Glomerular endothelial cell (primary cell): ENCODE measurements at places on chromosomes 6 and 20. TPM values are rescaled to one million over a fixed set of nuclear protein-coding genes. Genes with fewer than 3 reads are reported as not detected.

DNA sequence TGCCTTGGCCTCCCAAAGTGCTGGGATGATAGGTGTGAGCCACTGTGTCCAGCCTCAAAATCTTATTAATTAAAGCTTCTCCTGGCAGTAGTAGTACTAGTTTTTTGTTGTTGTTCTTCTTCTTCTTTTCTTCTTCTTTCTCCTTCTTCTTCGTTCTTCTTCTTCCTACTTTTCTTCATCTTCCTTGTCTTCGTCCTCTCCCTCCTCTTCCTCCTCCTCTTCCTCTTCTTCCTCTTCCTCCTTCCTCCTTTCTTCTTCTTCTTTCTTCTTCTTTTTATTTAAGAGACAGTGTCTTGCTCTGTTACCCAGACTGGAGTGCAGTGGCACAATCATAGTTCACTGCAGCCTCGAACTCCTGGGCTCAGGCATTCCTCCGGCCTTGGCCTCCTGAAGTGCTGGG is 17.2 kb upstream of the DEK start:
- DNase-seq: no peak

DNA sequence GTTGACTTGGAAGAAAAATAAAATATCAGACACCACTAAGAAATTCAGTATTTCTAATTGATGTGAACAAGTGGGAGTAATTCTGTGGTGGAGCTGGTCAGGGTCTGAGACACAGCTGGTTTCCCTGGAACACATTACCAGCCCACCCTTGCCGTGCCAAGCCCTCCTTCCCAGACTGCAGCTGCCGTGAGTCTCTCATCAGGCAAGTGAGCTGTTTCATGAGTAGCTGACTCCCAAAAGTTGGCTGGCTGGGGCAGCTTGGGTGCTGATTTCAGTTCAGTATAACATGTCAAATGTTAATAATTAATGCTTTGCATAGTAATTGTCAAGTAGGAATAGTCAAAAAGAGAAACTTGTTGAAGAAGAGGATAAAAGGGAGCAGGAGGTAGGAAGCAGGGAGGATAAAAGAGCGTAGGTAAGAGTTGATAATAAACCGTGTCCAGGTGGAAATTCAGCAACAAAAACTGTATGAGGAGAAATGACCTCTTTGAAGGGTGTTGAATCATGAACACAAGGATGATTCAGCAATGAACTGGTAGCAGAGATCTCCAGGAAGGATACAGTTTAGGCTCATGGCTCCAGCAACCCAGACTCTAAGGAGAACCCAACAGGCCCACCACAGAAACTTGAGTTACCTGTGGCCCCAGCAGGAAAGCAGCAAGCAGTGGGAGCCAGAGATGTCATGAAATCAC is 110.9 kb upstream of the SSTR4 start:
- no peak for DNase-seq

The B3GAT2 gene
- not detected in 2 replicates for total RNA-seq

DNA sequence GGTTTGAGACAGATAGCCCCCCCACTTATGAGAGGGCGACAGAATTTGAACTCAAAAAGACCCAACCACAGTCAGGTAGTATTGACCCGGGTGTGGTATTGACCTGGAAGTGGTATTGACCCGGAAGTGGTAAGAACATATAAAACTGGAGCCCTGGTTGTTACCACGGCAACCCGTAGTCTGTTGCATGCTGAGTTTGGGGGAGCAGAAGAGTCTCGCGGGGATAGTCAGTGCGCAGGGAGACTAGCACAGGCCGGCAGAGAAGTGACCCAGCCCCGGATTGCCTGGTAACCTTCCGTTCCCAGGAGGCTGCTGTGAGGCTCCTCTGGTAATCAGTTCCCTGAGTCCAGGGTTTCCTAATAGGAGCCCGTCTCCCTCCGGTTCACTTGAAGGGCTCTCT is 96.2 kb downstream of the SNX5 start:
- DNase-seq: no peak

The LATS1 gene
- 18.6 and 32.1 TPM in 2 replicates for total RNA-seq

- DNase-seq: no peak
Measured at GRCh38 chr20:49496553-49497397, 14.3 kb upstream of the KCNB1 start.

- DNase-seq: no peak
Measured at GRCh38 chr6:38136547-38136946, 317.0 kb downstream of the ZFAND3 start.

GRCh38 chr20:61951695-61952533 is 113.8 kb downstream of the TAF4 start:
- DNase-seq: no peak

- DNase-seq: no peak
Measured at GRCh38 chr6:96659084-96659845, 96.3 kb downstream of the FHL5 start.

DNA sequence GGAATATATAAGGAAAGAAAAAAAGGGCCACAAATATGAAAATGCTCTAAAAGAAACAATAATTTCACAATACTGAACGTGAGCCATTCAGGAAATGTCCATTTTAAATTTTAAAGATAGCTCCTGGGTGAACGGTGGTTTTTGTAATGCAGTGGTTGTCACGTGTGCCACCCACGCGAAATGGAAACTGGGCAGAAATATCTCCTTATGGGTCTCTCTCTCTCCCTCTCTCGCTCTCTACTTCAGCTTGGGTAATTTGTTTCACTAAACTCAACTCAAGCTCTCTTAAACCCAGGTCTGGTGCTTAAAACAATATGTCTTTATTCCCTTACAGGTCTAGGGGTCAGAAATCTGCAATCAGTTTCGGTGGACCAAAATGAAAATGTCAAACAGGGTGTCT is 150.8 kb downstream of the OR2B2 start:
- DNase-seq: no peak

- no peak for DNase-seq
Measured at GRCh38 chr20:39049148-39049547, 87.0 kb downstream of the DHX35 start.

- DNase-seq: no peak
Measured at GRCh38 chr6:33211136-33211535, 2.8 kb downstream of the RING1 start.

- no peak for DNase-seq
Measured at GRCh38 chr6:24408719-24409410, 6.1 kb downstream of the MRS2 start.

GRCh38 chr20:17838921-17839320 is 129.7 kb downstream of the SNX5 start:
- DNase-seq: no peak

DNA sequence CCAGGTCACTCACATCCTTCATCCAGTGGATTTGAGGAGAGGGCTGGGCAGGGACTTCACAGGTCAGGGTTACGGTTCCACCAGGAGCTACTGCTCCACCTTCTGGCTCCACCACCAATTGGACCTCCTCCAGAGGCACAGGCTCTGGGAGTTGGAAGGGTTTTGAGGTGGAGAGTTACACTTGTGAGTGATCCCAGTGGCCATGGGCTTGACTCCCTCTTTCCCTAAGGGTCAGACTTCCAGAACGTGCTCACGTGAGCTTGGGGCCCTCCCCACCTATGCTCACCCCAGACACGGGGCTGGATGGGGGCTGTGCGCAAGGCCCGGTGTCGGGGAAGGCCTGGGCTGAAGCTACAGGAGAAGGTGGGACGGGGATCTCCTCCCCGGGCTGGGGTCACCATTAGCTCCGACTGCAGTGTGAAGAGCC is 1.5 kb downstream of the AGER start:
- DNase-seq: no peak

- DNase-seq: no peak
Measured at GRCh38 chr6:22302838-22303237, 6.0 kb upstream of the PRL start.

The EDN1 gene
- 151 and 376 TPM in 2 replicates for total RNA-seq

GRCh38 chr6:127923135-127923534 is 22.3 kb upstream of the THEMIS start:
- no peak for DNase-seq

- DNase-seq: no peak
Measured at GRCh38 chr6:118216751-118217150, 309.7 kb downstream of the SLC35F1 start.

DNA sequence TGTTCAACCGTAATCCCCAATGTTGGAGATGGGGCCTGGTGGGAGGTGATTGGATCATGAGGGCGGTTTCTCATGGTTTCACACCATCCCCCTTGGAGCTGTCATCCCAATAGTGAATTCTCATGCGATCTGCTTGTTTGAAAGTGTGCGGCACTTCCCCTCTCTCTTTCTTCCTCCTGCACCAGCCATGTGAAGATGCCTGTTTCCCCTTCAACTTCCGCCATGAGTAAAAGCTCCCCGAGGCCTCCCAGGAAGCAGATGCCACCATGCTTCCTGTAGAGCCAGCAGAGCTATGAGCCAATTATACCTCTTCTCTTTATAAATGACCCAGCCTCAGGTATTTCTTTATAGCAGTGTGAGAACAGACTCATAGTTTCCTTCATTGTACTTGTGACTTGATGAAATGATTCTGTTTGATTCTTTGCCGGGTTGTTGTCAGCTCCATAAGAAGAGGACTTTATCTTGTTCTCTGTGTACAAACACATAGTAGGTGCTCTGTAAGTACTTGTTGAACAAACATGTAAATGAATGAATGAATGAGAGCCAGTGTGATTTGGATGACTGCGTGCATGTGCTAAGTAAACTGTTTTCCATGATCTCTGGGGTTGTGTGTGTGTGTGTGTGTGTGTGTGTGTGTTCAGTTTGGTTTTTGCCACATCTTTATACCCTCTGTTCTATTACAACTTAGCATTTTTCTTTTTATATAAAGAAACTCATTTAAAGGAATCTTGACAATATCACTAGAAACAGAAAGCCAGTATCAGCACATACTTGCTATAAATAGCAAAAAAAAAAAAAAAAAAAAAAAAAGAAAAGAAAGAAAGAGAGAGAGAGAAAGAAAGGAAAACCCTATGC is 22.5 kb upstream of the PTGIS start:
- no peak for DNase-seq

- DNase-seq: no peak
Measured at GRCh38 chr6:170155464-170156196, 135.2 kb downstream of the DLL1 start.
